ENCODE measurements at places on chromosomes 2 and 18. TPM values are rescaled to one million over a fixed set of nuclear protein-coding genes. Genes with fewer than 3 reads are reported as not detected.

C2orf78 gene
- total RNA-seq, result not detected

ABCG8 gene
- total RNA-seq, result not detected

PARD6G gene
- total RNA-seq, result 3.0 TPM

UGT1A3 gene
- not detected for total RNA-seq

GCA gene
- 56.6 TPM for total RNA-seq

FSHR gene
- total RNA-seq, result not detected

ALPG gene
- not detected for total RNA-seq

ABCA12 gene
- total RNA-seq, result 0.14 TPM

RGPD3 gene
- 1.1 TPM for total RNA-seq

ZNF385B gene
- total RNA-seq, result 1.9 TPM

POTEE gene
- not detected for total RNA-seq

AP1S3 gene
- 0.95 TPM for total RNA-seq

DLGAP1 gene
- total RNA-seq, result 19.0 TPM

NAGK gene
- total RNA-seq, result 46.6 TPM

FABP1 gene
- total RNA-seq, result not detected

MYO1B gene
- total RNA-seq, result 79.4 TPM

GRCh38 chr18:59065684-59066083, 74.0 kb upstream of the SEC11C start:
- DNase-seq, result no peak

DNA sequence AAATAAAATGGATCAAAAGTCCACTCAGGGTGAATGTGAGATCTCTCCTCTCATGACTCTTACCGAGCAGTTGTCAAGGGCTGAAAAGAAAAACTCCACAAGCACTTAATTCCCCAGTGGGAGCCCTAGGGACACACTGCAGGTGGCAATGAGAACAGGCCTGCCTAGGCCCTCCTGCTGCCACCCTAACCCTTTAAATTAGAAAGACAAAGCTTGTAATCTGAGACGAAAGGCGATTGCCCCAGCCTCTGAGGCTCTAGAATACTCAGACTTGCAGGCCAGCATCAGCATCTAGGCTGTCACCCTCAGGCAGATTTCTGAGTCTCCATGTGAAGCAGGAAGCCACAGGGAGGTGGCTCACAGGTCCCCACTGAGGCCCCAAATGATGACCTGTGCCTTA, 457.0 kb upstream of the MYT1L start:
- no peak for DNase-seq

GRCh38 chr18:68229351-68229750, 485.6 kb downstream of the TMX3 start:
- DNase-seq, result no peak

DNA sequence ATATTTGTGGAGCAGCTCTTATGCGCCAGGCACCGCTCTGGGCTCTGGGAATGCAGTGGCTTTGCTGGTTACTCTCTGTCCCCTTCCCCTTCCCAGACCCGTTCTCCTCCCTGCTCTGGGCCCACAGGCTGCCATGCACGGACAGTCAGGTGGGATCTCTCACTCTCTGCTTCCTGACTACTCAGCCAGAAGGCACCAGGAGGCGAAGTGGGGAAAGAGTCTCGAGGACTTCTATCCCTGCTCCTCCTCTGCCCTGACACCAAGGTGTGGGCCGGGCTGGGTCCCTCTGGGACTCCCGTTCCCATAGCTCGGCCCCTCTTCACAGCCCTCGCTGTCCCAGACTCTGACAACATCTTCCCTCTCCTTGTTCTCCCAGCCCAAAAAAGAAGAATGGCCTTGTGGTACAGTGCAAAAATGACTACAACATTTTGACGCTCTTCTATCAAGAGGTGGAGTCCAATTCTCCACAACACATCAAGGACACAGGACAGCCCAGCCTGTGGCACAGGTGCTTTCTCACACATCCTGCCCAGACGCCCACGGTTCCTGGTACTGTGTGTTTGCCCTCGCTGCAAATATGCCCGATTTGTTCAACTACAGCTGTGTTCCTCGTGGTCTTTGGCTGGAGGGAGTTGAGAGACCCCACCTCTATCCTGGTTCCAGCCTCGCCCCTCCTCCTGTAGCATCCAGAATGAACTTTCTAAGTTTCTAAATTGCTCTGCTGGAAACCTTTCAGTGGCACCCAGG, 14.0 kb upstream of the DUSP2 start:
- no peak for DNase-seq

DNA sequence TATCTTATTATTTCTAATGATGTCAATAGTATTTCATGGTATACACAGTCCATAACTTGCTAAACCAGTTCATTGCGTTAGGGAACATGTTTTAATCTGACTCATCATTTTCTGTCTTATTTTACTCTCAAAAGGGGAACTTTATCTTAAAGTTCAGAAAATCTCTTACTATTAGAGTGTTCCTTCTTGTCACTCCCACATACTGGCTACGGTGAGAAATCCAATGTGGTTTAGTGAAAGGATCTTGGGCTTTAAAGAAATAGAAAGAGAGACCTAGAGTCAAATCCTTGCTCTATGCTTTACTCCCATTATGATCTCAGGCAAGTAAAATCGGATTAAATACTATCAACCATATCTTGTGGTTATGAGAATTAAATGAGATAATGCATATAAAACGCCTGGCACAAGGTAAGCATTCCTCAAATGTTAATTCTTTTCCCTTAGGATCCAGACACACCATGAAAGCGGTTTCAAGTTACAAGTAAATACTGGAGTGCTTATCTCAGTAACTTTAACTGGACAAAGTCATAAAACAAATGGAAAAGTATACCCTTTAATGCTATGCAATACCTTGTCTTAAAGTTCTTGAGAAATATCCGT, 576.0 kb downstream of the ARHGAP15 start:
- DNase-seq, result no peak

DNA sequence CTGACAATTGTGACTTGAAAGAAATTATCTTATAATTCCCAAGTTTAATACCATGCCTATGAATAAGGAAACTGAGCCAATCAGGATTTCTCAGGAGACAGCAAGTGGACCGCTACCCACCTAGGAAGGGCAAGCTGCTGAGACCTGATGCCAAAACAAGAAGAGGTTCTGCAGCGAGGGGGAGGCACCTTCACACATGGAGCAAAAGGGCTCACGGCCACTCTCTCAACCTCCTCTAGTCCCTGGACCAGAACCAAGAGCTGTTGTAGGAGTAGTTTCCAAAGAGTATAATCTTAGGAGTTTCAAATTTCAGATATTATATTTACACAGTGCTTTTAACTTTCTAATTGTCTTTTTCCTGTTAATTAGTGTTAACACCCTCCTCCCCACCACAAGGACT, 154.7 kb upstream of the ETAA1 start:
- no peak for DNase-seq

- DNase-seq, result no peak
These were observed 209.3 kb upstream of the SOX11 start for GRCh38 chr2:5482929-5483331.

- DNase-seq, result no peak
These were observed 15.8 kb downstream of the CROCC2 start for GRCh38 chr2:240921995-240922244.

DNA sequence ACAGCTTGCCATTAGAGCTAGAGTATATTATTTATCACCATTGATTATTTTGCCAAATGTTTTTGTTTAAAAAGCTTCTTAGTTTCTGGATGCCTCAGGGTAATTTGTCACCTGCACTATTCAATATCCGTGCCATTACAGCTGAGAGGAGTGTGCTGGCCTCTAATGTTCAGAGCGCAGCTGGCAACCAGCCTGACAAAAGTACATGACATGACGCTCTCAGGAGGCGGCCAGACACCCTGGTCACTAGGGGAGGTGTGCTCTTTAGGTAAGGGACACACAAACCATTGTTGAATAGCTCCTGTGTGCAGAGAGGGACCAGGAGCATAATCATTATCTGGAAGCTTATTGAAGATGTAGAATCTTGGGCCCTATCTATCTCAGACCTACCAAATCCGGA, 20.3 kb downstream of the LIMS1 start:
- DNase-seq, result no peak

DNA sequence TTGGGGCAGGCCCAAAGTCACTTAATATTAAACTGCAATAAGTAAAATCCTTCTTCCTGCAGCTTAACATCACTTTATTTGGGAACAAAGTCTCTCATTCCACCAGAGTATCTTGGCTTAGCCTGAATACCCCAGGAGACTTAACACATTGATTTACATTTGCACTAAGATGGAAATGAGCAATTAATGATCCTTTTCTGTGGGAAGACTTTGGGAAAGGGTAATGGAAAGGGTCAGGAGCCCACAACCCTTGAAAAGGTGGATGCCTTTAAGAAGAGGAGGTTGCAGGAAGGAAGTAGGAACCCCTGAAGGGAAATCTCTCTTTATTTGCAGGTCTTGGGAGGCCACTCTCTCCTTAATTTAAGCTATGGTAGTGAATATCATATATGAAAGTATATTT, 28.0 kb upstream of the BARD1 start:
- no peak for DNase-seq

- no peak for DNase-seq
These were observed 96.8 kb upstream of the CRACDL start for GRCh38 chr2:99032786-99033185.

GRCh38 chr2:39632876-39633275, 32.8 kb upstream of the TMEM178A start:
- DNase-seq, result no peak

DNA sequence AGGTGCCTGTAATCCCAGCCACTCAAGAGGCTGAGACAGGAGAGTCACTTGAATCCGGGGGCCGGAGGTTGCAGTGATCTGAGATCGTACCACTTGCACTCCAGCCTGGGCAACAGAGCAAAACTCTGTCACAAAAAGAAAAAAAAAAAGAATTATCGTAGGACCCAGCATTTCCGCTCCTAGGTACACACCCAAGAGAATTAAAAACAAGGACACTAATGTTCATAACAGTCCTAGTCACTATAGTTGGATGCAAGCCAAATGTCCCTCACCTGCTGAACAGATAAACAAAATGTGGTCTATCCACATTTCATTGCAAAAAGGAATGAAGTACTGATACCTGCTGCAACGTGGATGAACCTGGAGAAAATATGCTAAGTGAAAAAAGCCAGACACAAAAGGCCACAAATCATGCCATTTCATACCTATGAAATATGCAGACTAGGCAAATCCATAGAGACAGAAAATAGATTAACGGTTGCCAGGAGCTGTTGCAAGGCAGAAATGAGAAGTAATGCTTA, 21.2 kb downstream of the ADRA2B start:
- DNase-seq, result no peak

DNA sequence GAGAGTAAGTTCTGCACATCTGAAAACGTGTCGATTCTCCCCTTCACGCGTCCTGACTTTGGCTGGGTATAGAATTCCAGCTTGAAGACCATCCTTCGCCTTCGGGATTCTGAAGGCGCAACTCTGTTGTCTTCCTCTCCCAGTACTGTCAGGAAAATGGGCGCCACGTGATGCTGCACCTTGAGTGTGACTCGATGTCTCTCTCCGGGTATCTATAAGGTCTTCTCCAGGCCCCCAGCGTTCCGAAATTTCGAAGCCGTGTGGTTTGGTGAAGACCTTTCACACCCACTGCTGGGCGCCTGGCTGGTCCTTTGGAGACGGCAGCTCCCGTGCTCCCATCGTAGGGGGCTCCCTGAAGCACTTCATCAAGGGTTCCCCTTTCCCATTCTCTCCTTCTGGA, 203.7 kb downstream of the HDAC4 start:
- no peak for DNase-seq

GRCh38 chr2:64951306-64951953, 37.8 kb upstream of the SLC1A4 start:
- no peak for DNase-seq

GRCh38 chr2:240351826-240352426, 83.5 kb upstream of the GPC1 start:
- DNase-seq, result no peak

- no peak for DNase-seq
These were observed 64.8 kb upstream of the RND3 start for GRCh38 chr2:150552041-150552820.

DNA sequence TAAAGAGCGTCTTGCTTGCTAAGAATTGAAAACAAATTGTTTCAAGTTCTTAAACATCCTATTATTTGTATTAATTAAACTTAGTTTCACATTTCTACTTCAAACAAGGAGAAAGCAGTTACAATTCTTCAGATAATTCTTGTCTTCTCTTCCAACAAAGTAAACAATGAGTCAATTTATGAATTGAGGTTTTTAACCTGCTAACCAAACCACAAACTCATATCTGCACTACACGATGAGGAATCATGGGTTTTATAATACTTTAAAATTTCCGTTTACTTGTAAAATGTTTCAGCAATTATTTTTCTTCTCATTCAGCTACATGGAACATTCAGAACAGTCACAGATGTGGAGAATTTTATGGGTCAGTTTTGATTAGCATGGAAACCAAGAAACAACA, 114.2 kb downstream of the SPIRE1 start:
- DNase-seq, result no peak

- no peak for DNase-seq
These were observed 3.2 kb downstream of the MARS2 start for GRCh38 chr2:197708331-197708730.

DNA sequence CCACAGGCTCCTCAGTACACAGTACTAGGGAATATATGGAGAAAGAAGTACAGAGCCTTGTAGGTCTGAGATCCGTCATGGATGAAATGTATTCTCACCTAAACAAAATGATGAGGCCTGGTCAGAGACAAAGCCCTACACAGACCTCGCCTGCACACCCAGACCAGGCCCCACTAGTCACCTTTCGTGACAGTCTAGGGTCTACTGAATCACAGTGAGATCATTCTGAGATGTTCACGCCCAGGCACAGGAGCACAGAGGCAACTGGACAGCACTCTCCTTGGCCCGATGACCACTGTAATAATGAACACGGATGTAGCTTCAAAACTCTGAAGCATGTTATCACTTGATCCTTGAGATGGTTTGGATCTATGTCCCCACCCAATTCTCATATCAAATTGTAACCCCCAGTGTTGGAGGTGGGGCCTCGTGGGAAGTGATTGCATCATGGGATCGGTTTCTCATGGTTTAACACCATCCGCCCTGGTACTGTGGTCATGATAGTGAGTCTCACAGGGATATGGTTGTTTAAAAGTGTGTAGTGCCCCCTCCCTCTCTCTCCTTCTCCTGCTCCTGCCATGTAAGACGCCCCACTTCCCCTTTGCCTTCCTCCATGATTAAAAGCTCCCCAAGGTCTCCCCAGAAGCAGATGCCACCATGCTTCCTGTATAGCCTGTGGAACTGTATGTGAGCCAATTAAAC, 15.1 kb downstream of the DOCK10 start:
- DNase-seq, result no peak

GRCh38 chr2:216657086-216657855, 24.1 kb downstream of the IGFBP2 start:
- DNase-seq, result no peak
